Right renal cortex interstitium (tissue), 3 donors: ENCODE measurements at places on chromosomes 16 and 17. TPM values are rescaled to one million over a fixed set of nuclear protein-coding genes. Genes with fewer than 3 reads are reported as not detected.

Gene CIBAR2
- polyA plus RNA-seq: 0.21 TPM

Gene PDIA2
- 1.1 TPM for polyA plus RNA-seq

Gene CIITA
- 4.9 TPM for polyA plus RNA-seq

Gene GP2
- polyA plus RNA-seq: 2.0 TPM

Gene ADORA2B
- 4.5 TPM for polyA plus RNA-seq

Gene TNFRSF17
- not detected for polyA plus RNA-seq

Gene NHLRC4
- 6.4 TPM for polyA plus RNA-seq

Gene UTS2R
- polyA plus RNA-seq: 0.61 TPM

Gene TLCD3B
- 0.93 TPM for polyA plus RNA-seq

Gene HS3ST3A1
- 2.7 TPM for polyA plus RNA-seq

Gene KRT33B
- not detected for polyA plus RNA-seq

Gene AHSP
- 9.4 TPM for polyA plus RNA-seq

Gene C17orf100
- polyA plus RNA-seq: 10.3 TPM

Gene GLIS2
- polyA plus RNA-seq: 31.1 TPM

Gene EPN3
- 9.8 TPM for polyA plus RNA-seq

Gene CPNE7
- 3.4 TPM for polyA plus RNA-seq

Gene AMZ2
- 91.5 TPM for polyA plus RNA-seq

Gene TMIGD1
- 0.98 TPM for polyA plus RNA-seq

Gene SCIMP
- 1.0 TPM for polyA plus RNA-seq

Gene CDK5R1
- polyA plus RNA-seq: 4.6 TPM

Gene IRX5
- polyA plus RNA-seq: 7.4 TPM

Gene SPATA32
- 0.16 TPM for polyA plus RNA-seq

Gene NOXO1
- polyA plus RNA-seq: 0.60 TPM

Gene CTRB1
- not detected for polyA plus RNA-seq

Gene TPSAB1
- not detected for polyA plus RNA-seq

Gene KRT39
- not detected for polyA plus RNA-seq

Gene OR3A3
- 0.06 TPM for polyA plus RNA-seq

Gene ITGA3
- 95.0 TPM for polyA plus RNA-seq

Gene HEATR9
- polyA plus RNA-seq: not detected

Gene INCA1
- 6.6 TPM for polyA plus RNA-seq

Gene BBS2
- polyA plus RNA-seq: 109 TPM

Gene ARHGDIG
- polyA plus RNA-seq: 2.6 TPM

Gene TOP2A
- 168 TPM for polyA plus RNA-seq

Gene CDRT15L2
- not detected for polyA plus RNA-seq

Gene TEKT5
- 0.10 TPM for polyA plus RNA-seq

Gene GALR2
- polyA plus RNA-seq: not detected

Gene C16orf54
- polyA plus RNA-seq: 0.17 TPM

Gene CACNG4
- polyA plus RNA-seq: 3.8 TPM

Gene MILR1
- 3.2 TPM for polyA plus RNA-seq

Gene MYH2
- polyA plus RNA-seq: not detected

Gene NOMO2
- polyA plus RNA-seq: 97.0 TPM

Gene ATP1B2
- polyA plus RNA-seq: 15.5 TPM

Gene RNF157
- polyA plus RNA-seq: 27.5 TPM

Gene FSCN2
- 1.1 TPM for polyA plus RNA-seq

Gene AATK
- polyA plus RNA-seq: 3.9 TPM

Gene SLFN14
- 0.29 TPM for polyA plus RNA-seq

Gene PRR29
- 3.4 TPM for polyA plus RNA-seq

Gene TSC2
- 108 TPM for polyA plus RNA-seq

Gene FUS
- 720 TPM for polyA plus RNA-seq

Gene KRTAP4-4
- not detected for polyA plus RNA-seq

Gene TACO1
- polyA plus RNA-seq: 28.2 TPM

Gene CAMKK1
- 3.8 TPM for polyA plus RNA-seq

Gene TTYH2
- 15.9 TPM for polyA plus RNA-seq

Gene HASPIN
- 3.6 TPM for polyA plus RNA-seq

Gene NPIPB9
- 1.1 TPM for polyA plus RNA-seq

Gene LLGL2
- 50.0 TPM for polyA plus RNA-seq

Gene ABCC11
- polyA plus RNA-seq: 0.30 TPM

Gene SCGB1C2
- 1.6 TPM for polyA plus RNA-seq
